ENCODE measurements at places on chromosomes 3 and 15.

- DNase-seq: no peak
These were observed 39.0 kb downstream of the MED12L start for GRCh38 chr3:151124476-151124875.

DNA sequence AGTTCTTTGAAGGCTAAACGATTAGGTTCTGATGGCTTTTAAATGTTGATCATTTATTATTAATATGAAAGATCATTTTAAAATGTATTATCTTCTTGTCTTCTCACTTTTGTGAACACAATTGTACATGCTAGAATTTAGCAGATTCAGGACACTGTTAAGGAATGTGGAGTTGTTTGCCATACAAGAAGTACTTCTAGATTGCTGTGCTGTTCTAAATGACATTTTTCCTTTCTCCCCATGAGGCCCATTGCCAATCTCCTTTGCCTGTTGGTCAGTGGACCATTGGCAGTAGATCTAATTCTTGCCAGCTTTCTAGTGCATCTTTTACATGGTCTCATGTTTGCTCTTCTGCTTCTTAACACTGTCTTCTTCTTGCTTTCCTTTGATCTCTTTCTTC lies 242.3 kb downstream of the MECOM start:
- no peak for DNase-seq

- no peak for DNase-seq
These were observed 70.7 kb upstream of the SYN2 start for GRCh38 chr3:11933529-11933928.

GRCh38 chr3:24684506-24685023 lies 189.9 kb upstream of the THRB start:
- DNase-seq: no peak

DNA sequence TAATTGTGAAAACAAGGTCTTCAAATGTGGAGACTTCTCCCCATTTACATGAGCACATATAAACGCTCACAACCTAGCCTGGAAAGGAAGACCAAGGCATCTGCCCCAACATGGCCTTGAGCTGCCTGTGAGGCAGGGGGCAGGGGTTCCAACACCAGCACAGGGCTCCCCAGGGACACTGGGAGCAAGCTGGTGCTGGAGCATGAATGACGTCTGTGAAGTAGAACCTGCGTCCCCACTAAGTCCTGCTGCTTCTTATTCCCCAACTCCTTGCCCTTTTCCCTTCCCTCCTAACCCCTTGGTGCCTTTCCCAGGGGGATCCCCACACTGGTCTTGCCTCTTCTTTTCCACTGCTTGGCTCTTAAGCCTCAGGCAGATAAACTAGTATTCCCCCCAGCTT lies 93.1 kb downstream of the RBPMS2 start:
- DNase-seq: no peak

DNA sequence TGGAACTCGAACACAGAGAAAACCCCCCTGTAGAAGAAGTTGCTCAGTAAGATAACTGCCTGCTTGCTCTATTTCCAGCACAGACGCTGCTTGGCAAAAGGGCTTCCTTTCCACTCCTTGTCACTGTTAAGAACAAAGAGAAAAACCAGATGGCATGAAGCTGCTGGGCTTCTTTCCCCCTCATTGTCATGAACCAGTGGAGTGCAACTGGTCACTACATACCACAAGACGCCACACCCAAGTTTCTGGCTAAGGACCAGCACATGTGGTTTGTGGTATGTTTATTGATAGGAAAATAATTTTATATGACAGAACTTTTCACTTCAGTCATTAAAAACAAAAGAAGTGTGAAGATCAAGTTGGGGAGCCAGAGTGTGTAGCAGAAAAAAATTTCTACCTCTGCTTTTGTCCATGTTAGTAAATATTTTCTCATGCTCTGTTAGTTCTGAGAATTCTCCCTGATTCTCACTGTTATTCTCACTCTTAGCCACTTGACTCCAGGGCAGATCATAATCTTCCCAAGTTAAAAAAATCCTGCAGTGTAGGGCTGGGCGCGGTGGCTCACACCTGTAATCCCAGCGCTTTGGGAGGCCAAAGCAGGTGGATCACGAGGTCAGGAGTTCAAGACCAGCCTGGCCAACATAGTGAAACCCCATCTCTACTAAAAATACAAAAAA lies 37.9 kb downstream of the CLK3 start:
- DNase-seq: no peak

- no peak for DNase-seq
These were observed 24.7 kb downstream of the MAGI1 start for GRCh38 chr3:66014056-66014455.

DNA sequence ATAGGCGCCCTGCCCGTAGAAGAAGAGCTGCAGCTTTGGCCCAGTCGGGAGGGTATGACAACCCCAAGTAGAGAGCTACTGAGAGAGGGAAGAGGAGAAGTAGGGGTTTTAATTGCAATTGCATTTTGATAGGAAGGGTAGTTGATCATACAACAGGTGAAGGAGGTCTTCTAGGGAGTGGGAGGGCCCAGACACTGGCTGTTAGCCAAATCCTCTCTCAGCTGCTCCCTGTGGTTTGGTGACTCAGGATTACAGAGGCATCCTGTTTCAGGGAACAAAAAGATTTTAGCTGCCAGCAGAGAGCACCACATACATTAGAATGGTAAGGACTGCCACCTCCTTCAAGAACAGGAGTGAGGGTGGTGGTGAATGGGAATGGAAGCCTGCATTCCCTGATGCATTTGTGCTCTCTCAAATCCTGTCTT lies 408.9 kb upstream of the THBS1 start:
- DNase-seq: no peak
